ENCODE measurements at places on chromosomes 4 and X.

GRCh38 chrX:37332055-37332454, 17.1 kb upstream of the PRRG1 start:
- no peak for DNase-seq

DNA sequence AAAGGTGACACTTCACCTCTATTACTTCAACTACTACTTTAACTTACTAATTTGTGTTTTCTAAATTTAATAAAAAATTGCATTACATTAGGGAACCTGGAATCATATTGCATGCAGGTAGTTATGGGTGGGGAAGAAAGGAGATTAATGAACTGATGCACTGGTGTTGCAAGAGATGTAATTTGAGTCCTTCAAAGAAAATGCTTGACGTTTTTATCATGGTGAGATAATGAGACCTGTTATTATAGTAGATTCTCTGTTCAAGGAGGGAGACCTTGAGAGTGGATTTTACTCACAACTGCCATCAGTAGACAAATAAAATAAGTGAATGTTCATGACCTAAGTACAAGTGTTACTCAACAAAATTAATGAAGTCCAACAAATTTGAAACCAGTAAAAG, 26.4 kb upstream of the MED14 start:
- DNase-seq, result peak; percentile 79

GRCh38 chr4:25552580-25553271, 102.9 kb upstream of the SLC34A2 start:
- no peak for DNase-seq

- no peak for DNase-seq
Observed at GRCh38 chr4:57040510-57040909, 61.8 kb downstream of the POLR2B start.

DNA sequence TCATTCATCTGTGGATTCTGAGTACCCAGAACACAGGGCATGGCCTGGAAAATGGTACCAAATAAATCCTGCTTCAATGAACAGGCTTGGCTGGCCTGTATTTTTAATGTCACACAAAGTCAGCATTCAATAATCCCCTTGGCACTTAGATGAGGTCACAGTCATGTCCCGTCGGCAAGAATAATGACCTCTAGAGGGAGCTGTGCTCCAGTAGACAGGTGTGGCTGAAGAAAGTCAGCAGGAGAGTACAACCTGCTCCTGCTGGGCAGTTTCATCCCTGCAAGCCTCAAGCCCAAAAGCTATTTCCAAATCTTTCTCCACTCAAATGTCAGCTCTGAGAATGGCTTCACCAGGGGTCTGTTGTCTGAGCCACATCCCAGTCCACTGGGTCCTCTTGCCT, 404.0 kb upstream of the F9 start:
- DNase-seq, result no peak

DNA sequence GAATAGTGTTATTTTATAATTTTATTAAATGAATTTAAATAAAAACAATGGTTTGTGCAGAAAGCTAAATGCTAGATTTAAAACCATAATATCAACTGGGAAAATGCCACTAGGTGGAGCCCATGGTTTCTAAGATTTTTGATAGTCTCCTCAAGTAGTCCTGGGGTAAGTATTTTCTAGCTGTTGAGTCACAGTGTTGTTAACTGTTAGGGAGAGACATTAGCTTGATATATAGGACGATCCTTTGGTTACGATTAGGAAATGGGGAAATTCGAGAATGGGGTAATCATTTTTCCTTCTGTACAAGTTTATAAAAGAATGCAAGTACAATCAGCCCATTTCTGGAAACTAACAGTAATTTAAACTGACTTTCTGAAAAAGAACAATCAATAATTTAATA, 378.4 kb downstream of the ANKRD50 start:
- DNase-seq, result no peak

DNA sequence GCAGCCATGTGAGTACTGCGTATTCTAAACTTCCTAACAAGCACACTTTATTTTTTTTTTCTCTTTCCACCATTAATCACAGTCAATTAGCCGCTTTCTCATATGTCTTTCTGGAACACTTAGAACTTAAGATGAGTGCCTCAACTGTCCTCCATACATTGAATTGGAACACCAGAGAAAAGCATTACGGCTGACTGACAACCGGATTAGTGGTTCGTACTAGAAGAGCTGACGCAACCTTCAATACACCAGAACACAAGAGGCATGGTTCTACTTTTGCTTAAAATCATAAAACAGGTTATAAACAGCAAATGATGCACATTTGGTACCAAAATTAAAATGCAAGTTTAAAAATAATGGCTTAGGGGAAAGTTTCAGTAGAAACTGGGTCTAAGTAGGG, 3.3 kb downstream of the TMEM47 start:
- DNase-seq, result no peak

- no peak for DNase-seq
Observed at GRCh38 chr4:56728512-56728911, 47.4 kb upstream of the HOPX start.

DNA sequence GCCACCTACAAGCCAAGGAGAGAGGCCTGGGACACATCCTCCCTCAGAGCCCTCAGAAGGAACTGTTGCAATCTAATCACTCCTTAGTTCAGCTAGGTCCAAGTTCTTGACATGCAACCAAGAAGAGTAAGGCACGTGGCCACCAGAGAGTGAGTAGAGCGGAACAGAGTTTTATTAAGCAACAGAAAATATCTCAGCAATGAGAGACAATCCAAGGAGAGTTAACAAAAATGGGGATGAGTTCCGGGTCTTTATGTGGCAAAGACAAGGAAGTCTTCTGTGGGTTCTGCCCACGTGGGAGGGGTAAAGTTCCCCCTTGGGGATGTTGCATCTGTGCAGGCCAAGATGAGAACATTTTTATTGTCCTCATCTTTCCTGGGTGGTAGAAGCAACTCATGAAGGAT, 38.5 kb upstream of the PROM1 start:
- DNase-seq, result no peak

- DNase-seq, result no peak
Observed at GRCh38 chr4:176223561-176223960, 28.2 kb upstream of the SPATA4 start.

- no peak for DNase-seq
Observed at GRCh38 chrX:29478336-29479069, 736.9 kb upstream of the MAGEB2 start.

DNA sequence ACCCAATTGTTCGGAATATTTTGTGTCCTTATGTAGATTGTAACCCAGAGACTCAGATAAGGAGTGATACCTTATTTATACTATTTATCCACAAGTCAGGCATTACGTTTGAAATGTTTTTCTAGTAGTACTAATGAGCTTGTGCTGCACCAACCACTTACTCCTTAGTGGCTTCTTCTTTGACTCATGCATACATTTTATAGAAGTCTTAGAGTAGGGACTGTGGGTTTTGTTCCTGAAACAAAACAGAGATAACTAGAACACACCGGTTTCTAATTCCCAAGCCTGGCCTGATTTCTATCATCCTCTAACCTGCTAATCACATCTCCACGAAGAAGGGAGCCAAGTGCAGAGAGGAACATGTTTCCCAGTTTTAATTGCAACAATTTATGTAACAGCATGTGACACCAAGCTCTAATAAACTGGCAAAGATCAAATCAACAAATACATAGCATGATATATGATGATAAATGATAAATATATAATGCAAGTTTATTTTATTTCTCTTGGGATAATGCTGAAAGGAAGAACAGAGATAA, 32.3 kb downstream of the MGARP start:
- no peak for DNase-seq

DNA sequence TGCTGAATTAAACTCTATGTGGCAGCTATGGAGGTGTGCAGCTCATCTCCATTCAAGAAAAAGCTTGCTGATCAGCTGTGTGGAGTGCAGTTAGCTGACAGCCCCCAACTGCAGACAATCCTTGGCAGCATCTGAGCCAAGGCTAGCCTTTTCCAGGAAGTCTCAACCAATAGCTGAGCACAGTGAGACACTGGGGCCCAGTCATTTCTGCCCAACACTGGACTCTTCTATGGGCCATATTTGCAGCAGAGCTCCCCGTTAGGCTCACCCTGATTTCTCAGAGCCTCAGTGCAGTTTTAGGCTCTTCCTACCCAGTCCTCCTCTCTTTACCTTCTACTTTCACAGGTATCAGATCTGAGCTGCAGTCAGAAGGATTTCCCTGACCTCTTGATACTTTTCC, 12.9 kb downstream of the DDX53 start:
- DNase-seq, result no peak

- DNase-seq, result no peak
Observed at GRCh38 chr4:86523333-86523732, 70.8 kb upstream of the PTPN13 start.

GRCh38 chr4:137278431-137278830, 253.9 kb downstream of the PCDH18 start:
- DNase-seq, result no peak

DNA sequence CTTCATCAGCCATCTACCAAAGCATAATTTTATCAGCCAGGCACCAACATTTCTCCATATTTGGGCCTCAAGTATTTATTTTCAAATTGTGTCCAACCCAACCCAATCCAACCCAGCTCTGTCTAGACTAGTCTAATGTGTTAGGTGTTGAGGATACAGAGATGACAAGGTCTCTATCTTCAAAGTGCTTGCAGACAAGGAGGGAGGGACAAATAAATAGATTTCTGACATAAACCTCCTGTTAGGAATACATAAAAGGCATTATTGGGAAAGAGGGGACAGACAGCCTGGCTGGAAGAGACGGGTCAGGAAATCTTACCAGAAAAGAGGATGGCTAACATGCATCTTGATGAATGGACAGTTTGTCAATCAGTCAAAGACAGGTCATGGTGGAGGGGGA, 115.4 kb upstream of the RPS6KA3 start:
- no peak for DNase-seq

GRCh38 chr4:109592367-109592766, 32.3 kb downstream of the MCUB start:
- DNase-seq, result no peak

GRCh38 chr4:166846939-166847338, 387.4 kb downstream of the SPOCK3 start:
- DNase-seq, result no peak

GRCh38 chrX:14529290-14529989, at the start of gene GLRA2:
GLRA2 (plus strand) TSS chrX:14529536; CDS start chrX:14530058, 522 bp downstream.
- DNase-seq, result no peak

- no peak for DNase-seq
Observed at GRCh38 chr4:72312032-72312650, 256.9 kb downstream of the ADAMTS3 start.

DNA sequence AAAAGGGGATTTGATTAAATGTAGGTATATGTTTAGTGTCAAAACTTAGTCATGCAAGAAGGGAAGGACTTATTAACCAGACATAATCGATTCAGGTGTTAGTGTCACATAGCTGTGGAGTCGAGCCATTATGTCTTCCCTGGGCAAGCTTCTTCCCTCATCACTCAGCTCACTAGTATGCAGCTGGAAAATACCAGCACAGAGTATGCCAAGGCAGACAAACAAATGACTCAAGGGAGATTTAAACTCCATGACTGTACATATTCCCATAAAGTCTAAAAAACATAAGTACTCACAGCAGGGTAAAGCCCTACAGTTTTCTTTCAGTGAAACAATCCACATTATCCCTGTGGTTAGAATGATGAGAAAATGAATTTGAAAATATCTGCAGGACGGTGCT, 304.5 kb downstream of the CBLL2 start:
- no peak for DNase-seq

GRCh38 chr4:22476011-22476410, 39.9 kb downstream of the ADGRA3 start:
- DNase-seq, result no peak

DNA sequence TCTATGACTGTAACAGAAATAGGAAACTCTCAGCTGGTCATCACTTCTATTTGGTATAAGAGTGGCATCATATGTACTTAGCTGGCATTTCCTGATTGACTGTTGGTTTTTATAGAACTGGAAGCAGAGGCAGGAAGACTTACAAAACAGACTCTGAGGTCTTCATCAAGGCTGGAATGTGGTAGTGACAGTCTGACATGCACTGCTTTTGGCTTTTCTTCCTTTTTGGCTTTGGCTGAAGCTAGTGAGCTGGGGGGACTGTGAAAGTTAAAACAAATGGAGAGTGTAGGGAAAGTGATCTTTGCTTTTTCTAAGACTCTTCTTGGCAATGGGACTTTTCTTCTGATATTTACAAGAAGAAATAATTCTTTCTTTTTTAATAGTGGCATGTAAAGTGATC, 121.1 kb upstream of the SLC4A4 start:
- no peak for DNase-seq

DNA sequence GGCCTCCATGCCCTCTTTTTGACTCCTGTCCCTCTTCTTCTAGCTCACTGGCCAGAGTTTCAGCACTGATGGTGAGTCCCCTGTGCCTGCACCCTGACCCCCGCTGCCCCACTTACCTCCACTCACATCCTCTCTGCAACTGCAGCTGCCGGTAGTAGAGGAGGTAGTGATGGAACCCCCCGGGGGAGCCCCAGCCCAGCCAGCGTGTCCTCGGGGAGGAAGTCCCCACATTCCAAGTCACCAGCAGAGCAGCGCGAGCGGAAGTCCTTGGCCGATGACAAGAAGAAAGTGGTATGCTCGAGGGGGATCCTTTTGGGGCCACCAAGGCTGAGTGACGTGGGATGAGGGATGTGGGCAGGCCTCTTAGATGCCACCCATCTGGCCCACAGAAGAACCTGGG, 5.8 kb downstream of the ARAF start:
- DNase-seq, result no peak

DNA sequence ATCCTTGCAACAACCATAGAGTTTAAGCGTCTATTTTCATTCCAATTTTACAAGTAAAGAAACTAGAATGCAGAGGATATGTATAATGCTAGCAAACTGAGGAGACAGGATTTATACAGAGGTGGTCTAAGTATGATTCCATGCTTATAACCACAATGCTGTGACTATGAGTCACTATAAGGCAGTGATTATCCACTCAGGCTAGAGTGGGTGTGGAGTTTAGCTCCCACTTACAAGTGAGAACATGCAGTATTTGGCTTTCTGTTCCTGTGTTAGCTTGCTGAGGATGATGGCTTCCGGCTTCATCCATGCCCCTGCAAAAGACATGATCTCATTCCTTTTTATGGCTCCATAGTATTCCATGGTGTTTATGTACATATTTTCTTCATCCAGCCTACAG, 41.6 kb upstream of the EDA2R start:
- no peak for DNase-seq

DNA sequence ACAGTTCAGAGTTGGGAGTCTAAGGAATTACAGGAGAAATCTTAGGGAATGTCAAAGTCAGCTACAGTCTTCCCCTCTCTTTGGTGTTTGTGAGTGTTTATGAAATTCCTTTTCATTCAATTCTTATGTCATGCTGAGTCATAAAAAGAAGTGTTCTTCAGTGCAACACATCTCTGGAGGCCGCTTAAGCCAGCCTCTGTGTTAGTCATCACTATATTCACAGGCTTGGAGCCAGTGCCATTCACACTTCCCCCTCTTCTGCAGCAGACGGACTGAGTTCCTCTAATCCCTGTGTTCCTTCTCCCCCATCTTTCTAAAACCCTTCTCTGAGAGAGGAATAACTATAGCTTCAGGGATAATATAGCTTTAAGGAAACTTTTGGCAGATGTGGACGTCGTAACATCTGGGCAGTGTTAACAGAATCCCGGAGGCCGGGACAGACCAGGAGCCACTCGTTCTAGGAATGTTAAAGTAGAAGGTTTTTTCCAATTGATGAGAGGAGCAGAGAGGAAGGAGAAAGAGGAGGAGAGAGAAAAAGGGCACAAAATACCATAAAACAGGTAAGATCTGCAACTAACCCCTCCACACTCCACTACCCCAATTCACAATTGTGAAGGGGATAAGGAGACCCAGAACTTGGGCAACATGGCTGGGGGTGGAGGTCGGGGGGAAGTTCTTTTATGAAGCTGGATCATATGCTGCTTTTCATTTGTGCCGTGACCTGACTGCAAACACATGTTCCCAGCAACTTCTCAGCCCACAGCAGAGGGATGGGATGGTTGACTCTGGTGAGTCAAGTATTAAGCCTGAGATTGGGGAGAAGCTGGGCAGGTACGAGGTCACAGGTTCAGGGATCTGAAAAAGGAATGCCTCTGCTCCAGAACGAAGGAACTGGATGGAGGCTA, at the start of gene SRPX2:
TSS of gene SRPX2 (plus strand) at position 244 of the 905 bp plus-strand sequence. CDS start 2,124 bp downstream, outside the sequence.
- no peak for DNase-seq

Data from NCI-H2227 treated with DMSO at 0.1 percent for 48 hours (cell line).